ENCODE measurements at places on chromosomes 7 and 10. TPM values are rescaled to one million over a fixed set of nuclear protein-coding genes. Genes with fewer than 3 reads are reported as not detected.

GRCh38 chr10:33781606-33782395, 447.3 kb upstream of the NRP1 start:
- DNase-seq, result no peak
- H3K27me3 ChIP-seq, result no peaks in the 10 kb centered on the region
- H3K4me3 ChIP-seq, result no peak overlapping the region
- no peaks in the 10 kb centered on the region for H3K36me3 ChIP-seq

DNA sequence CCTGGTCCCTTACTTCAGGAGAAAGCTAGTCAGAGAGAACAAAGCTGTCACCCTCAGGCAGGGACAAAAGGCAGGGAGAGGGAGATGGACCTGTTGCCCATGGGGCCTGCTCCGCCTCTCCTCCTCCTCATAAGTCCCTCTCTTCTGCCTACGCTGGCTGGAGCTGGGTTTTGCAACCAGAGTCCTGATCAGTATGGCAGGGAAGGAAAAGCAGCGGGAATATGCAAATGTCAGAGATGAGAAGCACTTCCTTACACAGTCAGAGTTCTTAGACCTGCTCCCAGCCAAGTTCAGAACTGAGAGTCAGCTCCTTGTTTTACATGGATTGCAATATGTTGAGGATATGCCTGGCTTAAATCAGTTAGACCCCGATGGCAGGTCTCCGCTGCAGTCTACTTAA, 231.1 kb downstream of the ADAM12 start:
- no peak overlapping the region for H3K27ac ChIP-seq
- H3K36me3 ChIP-seq, result no peaks in the 10 kb centered on the region
- H3K27me3 ChIP-seq, result peaks cover 51% of the 10 kb centered on the region
- H3K4me3 ChIP-seq, result no peak overlapping the region
- DNase-seq, result no peak
- peaks cover 23% of the 10 kb centered on the region for H3K4me1 ChIP-seq

DNA sequence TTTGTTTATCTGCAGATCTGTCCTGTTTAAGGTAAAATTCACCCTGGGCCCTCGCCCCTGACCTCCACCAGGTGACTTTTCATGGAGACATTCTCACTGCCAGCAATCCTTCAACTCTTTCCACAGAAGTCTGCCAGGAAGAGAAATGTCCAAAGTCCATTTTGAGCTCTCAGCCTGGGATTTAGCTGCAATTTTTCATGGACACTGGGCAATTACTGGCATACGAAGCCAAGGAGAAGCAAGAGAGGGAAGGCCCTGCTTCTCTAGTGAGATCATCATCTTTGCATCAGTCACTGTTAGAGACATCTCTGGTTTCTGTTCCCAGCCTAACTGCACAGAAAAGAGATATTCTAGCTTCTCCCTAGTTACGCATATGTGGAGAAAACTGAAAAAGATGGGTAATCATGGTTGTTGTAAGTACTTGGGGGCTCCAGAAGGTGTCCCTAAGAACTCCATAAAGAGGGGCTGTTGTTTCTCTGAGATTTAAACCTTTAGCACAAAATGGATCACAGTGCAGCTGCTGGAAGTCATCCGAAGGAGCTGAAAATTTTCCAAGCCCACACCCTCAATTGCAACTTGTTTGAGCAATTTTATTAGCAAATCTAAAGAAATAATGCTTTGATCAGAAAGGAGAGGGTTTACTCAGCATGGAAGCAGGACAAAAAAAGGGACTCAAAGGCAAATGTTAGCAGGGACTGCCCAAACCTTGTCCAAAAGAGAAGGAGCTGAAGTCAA, 168.9 kb downstream of the SNX10 start:
- no peak overlapping the region for H3K4me3 ChIP-seq
- DNase-seq, result no peak
- H3K27me3 ChIP-seq, result no peaks in the 10 kb centered on the region
- H3K4me1 ChIP-seq, result no peaks in the 10 kb centered on the region

DNA sequence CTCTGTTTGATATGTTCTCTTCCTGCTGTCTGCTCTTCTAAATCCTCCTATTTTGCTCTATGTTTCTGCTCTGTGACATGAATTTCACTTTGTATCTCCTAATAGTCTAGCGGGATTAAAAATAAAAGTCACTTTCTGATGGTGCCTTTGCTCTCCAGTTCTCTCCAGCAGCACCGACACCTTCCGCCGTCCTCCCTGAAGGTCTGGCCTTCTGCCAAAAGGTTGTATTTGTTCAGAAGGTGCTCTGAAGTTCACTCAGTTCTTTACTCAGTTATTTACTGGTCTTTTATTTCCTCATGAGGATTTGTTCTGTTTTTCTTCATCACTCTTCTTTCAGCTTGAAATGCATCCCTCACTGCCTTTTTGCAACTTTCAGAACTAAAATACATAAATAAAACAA, 11.2 kb upstream of the EPHA1 start:
- peaks cover 39% of the 10 kb centered on the region for H3K27me3 ChIP-seq
- H3K27ac ChIP-seq, result no peak overlapping the region
- H3K4me1 ChIP-seq, result no peaks in the 10 kb centered on the region

- no peaks in the 10 kb centered on the region for H3K4me1 ChIP-seq
- no peak for DNase-seq
- no peaks in the 10 kb centered on the region for H3K27me3 ChIP-seq
- no peak overlapping the region for H3K4me3 ChIP-seq
Observed at GRCh38 chr7:84507529-84507928, 312.9 kb upstream of the SEMA3A start.

DNA sequence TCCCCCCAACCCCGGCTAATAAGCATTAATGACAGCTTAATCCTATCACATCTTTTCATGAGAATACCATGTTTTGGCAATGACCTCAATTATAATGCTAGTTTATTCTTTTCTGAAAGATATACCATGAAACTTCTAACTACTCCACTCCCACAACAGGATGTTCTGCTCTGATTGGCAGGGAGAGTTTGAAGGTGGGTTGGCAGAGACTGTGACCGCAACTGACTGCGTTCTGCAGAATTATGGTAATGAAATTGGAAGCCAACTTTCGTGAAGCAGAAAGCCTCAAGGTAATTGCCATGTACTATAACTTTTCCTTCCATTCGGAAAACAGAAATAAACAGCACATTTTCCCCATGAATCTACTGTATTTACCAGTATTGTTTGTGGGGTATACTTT, 288.2 kb upstream of the SEMA3D start:
- no peak overlapping the region for H3K27ac ChIP-seq
- H3K27me3 ChIP-seq, result no peaks in the 10 kb centered on the region
- H3K4me1 ChIP-seq, result no peaks in the 10 kb centered on the region
- no peak for DNase-seq
- H3K4me3 ChIP-seq, result no peak overlapping the region
- H3K36me3 ChIP-seq, result no peaks in the 10 kb centered on the region

- no peak overlapping the region for H3K4me3 ChIP-seq
- peaks cover 4% of the 10 kb centered on the region for H3K4me1 ChIP-seq
- H3K36me3 ChIP-seq, result no peaks in the 10 kb centered on the region
- DNase-seq, result no peak
Observed at GRCh38 chr7:142391191-142391992, 133.5 kb upstream of the PRSS58 start.

GRCh38 chr10:122413327-122413726, 38.8 kb downstream of the PLEKHA1 start:
- H3K4me1 ChIP-seq, result peaks cover 21% of the 10 kb centered on the region
- no peak overlapping the region for H3K4me3 ChIP-seq
- no peaks in the 10 kb centered on the region for H3K27me3 ChIP-seq
- no peak overlapping the region for H3K27ac ChIP-seq
- no peak for DNase-seq

The RAB19 gene
- not detected for total RNA-seq

The SFTPA1 gene
- not detected for total RNA-seq

The NUTM2D gene
- 6.0 TPM for total RNA-seq

The ABCB8 gene
- total RNA-seq, result 28.3 TPM
